ENCODE measurements at places on chromosomes 6 and 20. TPM values are rescaled to one million over a fixed set of nuclear protein-coding genes. Genes with fewer than 3 reads are reported as not detected.

- DNase-seq: no peak
Observed at GRCh38 chr20:57229490-57229889, 37.0 kb downstream of the BMP7 start.

The EMILIN3 gene
- 2.1 TPM for polyA plus RNA-seq

GRCh38 chr6:129320892-129321291 lies 389.1 kb downstream of the ARHGAP18 start:
- no peak for DNase-seq

The TMEM217 gene
- 0.24 TPM for polyA plus RNA-seq

DNA sequence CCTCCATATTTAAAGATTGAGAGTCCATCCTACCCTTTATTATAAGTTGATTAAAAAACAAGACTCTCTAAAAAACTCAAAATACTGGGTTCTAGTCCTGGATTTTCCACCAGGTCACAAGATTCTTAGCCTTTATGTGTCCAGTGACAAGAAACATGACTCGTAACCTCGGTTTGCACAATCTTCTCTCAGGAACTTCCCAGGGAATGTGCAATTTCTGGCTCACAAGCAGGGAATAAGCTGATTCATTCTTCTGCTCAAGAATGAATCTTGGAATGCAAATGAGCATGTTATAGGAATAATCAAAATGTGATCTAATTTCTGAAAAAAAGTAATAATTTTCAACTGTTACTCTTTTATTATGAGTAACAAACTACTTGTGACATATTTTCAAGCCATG lies 45.1 kb downstream of the OGFRL1 start:
- no peak for DNase-seq

DNA sequence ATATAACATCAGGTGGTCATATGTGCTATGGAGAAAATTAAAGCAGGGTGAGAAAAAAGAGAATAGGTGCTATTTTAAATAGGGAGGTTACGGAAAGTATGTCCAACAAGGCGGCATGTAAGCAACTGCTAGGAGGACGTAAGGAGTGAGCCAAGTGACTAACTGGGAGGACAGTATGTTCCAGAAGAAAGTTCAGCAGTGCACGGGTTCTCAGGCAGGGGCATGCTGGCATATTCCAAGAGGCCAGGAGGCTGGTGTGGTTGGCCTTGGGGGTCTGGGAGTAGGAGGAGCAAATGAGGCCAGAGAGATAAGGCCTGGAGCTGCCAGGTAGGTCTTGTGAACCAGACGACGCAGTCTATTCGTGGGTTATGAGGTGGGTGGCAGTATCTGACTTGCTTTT lies 112.4 kb downstream of the ARMC2 start:
- DNase-seq: no peak

DNA sequence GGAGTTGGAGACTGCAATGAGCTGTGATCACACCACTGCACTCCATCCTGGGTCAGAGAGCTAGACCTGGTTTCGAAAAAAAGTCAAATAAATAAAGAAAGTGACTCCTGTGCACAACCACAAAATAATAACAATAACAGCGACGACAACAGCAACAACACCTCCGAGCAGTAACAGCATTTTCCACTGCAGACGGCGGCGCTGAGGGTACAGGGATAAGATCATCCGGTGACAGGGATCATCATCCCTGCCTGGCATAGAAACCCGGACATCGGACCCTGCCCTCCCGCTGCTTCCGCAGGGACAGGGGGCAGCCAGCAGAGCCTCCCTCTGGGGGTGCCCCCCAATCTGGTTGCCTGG lies 11.5 kb downstream of the SRXN1 start:
- DNase-seq: no peak

The KPNA5 gene
- 5.6 TPM for polyA plus RNA-seq

DNA sequence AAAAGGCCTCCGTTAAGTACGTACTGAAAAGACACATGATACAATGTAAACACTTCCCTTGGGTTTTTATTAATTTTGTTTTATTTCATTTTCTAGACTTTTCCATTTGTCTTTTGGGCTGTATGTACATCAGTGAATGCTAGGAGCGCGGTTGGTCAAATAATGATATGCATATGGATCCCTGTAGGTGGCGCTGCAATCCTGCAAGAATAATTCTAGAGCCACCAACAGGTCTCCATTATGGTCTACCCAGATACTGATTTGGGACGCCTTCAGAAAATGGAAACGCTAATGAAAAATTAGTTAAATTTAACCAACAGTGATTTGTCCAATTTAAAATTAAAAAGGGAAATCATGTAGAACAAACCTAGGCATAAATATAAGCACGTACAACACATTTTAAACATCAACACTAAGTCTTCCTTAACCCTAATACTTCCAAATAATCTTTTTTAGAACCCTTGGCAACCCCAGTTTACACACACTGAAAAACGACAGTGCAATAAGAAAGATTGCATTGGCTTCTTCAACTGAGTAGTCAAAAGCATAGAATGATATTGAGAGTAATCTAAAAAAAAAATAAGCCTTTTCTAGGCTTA lies 433.5 kb downstream of the RFPL4B start:
- DNase-seq: peak; percentile 75

DNA sequence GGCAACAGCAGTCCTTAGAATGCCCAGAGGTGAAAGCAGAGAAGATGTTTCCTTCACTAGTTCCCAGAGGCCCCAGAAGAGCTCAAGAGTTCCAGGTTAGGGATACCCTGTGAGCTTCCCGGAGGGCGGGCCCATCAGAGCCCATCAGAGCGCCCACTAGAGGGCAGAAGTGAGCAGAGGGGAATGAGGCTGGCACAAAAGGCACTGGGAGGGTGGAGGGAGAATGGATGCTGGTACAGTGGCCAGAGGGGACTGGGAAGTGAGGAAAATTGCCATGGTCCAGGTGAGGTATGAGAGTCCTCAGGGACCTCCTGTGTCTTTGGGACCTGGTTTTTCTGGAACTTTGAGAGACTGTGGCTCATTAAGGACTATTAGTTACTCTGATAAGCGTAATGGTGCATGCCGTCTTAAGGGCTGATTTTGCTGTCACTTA lies 57.3 kb downstream of the LINC00237 start:
- DNase-seq: no peak

DNA sequence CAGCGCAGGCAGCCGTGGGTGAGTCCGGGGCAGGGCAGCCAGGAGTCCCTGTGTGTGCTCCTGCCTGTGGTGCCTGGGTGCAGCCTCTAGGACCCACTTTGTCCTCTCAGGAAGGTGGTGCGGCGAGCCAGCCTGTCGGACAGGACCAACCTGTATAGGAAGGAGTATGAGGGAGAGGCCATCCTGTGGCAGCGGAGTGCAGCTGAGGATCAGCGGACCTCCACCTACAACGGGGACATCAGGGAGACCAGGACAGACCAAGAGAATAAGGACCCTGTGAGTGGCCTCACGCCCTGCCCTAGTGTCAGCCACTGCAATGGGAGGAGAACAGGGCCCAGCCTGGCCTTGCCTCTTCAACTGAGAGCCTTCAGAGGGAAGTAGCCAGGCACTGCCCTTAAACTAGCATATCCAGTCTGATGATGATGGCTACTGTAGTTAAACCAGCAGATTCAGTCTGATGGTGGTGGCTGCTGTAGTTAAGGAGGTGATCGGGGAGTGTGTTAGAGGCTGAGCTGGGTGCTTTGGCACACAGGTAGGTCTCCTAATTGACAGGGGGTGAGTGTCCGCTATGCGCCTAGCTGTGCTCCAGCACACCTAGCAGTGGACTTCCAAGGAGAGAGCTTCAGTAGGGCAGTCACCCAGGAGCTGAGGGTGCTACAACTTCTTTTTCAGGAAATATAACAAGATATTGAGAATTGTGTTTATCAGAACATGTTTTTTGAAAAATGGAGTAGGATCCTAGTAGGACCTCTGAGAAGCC lies 18.1 kb upstream of the FAM83D start:
- no peak for DNase-seq

- no peak for DNase-seq
Observed at GRCh38 chr6:169961772-169962561, 210.5 kb downstream of the ERMARD start.

DNA sequence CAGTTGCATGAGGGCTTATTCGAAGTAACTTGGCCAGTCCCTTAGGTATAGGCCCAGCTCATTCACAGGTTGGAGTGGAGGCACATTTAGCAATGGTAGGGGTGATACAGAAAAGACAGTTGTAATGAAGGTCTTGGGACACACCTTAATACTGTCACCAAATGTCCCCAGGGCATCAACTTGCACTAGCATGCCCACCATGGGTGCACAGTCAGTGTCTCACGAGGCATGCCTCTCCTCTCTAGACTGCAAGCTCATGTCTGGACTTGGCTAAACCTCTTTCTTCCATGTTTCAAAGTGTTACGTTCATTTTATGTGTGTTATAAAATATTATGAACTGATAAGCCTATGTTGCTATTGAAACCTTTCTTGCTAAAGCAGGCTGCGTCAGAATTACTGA lies 124.0 kb upstream of the ECI2 start:
- peak; percentile 28 for DNase-seq

DNA sequence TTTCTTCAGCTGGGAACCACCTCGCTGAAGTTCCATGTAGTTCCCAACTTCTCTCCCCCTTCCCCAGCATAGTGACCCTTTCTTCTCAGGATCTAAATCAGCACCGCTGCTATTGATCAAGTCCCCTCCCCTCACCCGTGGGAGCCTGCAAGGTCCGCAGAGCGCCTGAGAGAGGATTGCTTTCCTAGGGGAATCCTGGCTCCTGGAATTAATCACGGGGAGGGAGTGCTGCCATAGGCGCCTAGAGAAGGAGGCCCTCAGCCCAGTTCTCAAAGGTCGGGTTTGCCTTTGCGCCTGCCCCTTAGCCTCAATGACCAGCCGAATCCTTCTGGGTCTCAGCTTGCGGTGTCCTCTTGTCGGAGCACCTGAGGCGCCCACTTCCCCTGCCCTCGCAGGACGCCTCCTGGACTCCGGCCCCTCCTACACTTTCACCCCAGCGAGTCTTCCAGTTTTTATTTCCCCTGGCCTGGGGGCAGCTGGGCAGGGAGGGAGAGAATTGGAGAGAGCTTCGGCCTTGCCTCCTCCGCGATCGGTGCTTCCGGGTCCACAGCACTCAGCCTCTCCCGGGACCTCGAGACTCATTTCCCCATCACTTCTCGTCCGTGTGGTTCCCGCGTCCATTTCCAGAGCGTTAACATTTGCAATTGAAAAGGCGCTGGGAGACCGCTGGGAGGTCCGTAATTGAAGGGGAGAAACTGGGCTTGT lies 3.1 kb upstream of the NKX2-2 start:
- DNase-seq: no peak

- no peak for DNase-seq
Observed at GRCh38 chr20:59030911-59031563, 1.1 kb downstream of the ATP5F1E start.

The ROS1 gene
- not detected for polyA plus RNA-seq

The OPRL1 gene
- 0.67 TPM for polyA plus RNA-seq

GRCh38 chr20:564192-564591 lies 20.6 kb upstream of the CSNK2A1 start:
- DNase-seq: no peak
